ENCODE measurements at places on chromosomes 11 and 22.

GRCh38 chr11:112166562-112166961, 610 bp upstream of the TEX12 start:
- no peak for DNase-seq

DNA sequence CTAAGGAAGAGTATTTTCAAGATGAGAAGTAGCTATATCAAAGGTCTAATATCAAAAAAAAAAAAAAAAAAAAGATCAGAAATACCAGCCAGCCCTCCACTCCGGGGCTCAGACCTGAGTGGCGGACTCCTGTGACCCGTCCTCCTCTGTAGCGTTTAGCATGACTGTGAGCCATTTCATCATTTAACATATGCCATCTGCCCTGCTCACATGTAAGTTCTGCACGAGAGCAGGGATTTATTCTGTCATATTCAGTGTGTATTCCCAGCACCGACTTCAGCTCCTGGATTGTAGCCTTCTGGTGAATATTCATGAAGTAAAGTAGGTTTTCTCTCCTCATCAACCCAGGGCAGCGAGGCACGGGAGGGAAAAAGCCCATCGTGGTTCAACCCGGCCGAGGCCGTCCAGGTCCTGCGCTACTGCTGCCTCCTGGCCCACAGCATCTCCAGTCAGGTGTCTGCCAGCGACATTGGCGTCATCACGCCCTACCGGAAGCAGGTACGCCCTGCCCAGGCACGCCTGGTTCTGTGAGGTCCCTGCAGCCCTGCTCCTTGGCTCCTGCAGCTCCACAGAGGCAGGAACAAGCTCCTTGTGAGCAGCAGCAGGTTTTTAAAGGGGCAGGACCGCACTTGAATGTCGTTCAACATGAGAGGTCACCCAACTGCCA, 12.7 kb upstream of the PANX2 start:
- no peak for DNase-seq

DNA sequence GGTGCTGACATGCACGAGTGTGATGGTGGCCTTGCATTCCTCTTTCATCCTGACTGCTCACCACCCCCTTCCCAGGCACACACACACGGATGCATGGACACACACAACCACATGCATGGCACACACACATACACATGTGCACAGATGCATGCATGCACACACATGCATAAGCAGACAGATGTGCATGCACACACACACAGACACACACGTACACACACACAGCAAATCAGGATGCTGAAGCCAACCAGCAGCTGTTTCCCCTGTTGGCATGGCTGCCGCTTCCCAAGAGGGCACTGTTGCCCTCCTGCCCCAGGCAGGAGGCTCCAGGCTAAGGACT, 15.3 kb downstream of the OSBPL5 start:
- no peak for DNase-seq

DNA sequence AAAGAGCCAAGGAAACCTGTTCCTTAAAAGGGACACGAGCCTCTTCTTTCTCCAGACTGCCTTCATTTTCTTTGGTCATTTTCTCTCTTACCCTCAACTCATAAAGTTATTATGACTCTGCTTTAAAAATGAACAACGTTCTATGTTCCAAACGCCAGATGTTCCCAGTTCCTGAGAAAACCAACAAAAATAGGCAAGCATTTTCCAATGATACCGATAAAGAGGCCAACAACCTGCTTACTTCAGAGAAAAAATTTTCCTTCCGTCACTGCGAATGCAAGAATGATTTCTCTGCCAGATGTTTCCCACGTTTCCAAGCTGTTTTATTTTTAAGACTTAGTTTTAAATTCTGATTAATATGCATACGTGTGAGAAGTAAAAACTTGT, 315 bp upstream of the TRPC6 start:
- DNase-seq: no peak

GRCh38 chr11:116853461-116854073, 16.1 kb upstream of the APOA1 start:
- peak; percentile 15 for DNase-seq

GRCh38 chr22:19760951-19761724, 560 bp downstream of the TBX1 start:
- no peak for DNase-seq

DNA sequence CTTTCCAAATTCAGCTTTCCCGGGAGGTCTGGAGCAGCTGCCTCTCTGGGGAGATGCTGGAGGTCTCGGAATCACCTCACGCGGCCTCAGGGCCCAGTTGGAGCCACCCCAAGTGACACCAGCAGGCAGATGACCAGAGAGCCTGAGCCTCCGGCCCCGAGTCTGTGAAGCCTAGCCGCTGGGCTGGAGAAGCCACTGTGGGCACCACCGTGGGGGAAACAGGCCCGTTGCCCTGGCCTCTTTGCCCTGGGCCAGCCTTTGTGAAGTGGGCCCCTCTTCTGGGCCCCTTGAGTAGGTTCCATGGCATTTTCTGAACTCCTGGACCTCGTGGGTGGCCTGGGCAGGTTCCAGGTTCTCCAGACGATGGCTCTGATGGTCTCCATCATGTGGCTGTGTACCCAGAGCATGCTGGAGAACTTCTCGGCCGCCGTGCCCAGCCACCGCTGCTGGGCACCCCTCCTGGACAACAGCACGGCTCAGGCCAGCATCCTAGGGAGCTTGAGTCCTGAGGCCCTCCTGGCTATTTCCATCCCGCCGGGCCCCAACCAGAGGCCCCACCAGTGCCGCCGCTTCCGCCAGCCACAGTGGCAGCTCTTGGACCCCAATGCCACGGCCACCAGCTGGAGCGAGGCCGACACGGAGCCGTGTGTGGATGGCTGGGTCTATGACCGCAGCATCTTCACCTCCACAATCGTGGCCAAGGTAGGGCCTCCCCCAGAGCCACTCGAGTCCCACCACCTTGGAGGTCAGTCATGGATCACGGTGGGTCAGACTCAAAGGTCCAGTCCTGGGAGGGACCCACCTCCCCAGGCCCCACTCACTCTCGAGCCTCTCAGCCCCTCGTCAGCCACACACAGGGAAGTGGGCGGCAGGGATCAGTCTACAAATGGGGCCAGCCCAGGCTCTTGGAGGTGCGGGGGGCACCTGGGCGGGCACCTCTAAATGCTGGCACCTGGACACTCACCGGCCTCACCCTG, 525 bp downstream of the SLC22A12 start:
- no peak for DNase-seq
